Right ventricle myocardium inferior (tissue), 1 donor: ENCODE measurements at places on chromosomes 13 and 19. TPM values are rescaled to one million over a fixed set of nuclear protein-coding genes. Genes with fewer than 3 reads are reported as not detected.

ACP7 gene
- total RNA-seq: not detected

MICOS13 gene
- 172 TPM for total RNA-seq

- peak; percentile 92 for DNase-seq
Observed at GRCh38 chr13:112885782-112886268, 83.2 kb upstream of the MCF2L start.

- no peak for DNase-seq
Observed at GRCh38 chr13:93559718-93560117, 333.1 kb downstream of the GPC6 start.

GRCh38 chr13:101346161-101346560 lies 70.1 kb downstream of the NALCN start:
- DNase-seq: no peak

- DNase-seq: no peak
Observed at GRCh38 chr13:20553311-20553710, 13.6 kb upstream of the IFT88 start.

DNA sequence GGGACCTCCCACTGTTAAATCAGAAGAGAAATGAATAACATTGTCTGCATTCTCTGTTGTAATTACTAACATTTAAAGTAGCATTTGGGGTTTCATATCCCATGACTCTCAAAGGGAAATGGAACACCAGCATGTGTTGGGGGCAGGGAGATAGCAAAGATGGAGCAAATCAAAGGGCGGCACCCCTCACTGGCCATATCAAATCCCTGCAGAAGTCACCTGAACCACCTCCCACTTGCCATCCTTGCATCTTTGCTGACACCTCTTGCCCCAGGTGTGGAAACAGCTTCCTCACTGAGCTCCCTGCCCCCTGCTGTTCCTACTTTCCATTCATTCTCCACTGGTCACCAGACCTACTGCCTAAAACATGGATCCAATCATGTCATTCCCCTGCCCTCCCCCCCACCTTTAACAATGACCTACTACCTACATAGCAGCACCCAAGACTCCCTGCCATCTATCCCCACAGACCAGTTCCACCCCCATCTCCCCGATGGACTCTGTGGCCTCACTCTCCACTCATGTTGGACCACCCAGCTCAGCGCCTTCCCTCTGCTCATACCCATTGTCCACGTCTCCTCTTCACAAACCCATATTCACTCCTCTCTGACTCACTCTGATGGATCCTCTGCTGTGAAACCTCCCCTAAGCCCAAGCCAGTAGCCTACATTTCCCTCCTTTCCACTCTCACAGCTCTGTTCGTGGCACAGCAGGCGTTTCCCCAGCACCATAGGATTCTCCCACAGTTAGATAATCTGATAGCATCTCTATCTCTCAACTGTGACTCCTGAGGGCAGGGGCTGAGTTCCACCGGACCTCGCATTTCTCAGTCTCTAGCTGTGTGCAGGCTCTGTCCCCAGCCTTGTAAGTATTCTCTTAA lies 55.9 kb downstream of the DLEU7 start:
- peak; percentile 45 for DNase-seq

- DNase-seq: no peak
Observed at GRCh38 chr13:24716446-24716845, 36.2 kb downstream of the ATP12A start.

CASP14 gene
- not detected for total RNA-seq

- no peak for DNase-seq
Observed at GRCh38 chr13:48816700-48817099, 159.0 kb upstream of the FNDC3A start.

DNA sequence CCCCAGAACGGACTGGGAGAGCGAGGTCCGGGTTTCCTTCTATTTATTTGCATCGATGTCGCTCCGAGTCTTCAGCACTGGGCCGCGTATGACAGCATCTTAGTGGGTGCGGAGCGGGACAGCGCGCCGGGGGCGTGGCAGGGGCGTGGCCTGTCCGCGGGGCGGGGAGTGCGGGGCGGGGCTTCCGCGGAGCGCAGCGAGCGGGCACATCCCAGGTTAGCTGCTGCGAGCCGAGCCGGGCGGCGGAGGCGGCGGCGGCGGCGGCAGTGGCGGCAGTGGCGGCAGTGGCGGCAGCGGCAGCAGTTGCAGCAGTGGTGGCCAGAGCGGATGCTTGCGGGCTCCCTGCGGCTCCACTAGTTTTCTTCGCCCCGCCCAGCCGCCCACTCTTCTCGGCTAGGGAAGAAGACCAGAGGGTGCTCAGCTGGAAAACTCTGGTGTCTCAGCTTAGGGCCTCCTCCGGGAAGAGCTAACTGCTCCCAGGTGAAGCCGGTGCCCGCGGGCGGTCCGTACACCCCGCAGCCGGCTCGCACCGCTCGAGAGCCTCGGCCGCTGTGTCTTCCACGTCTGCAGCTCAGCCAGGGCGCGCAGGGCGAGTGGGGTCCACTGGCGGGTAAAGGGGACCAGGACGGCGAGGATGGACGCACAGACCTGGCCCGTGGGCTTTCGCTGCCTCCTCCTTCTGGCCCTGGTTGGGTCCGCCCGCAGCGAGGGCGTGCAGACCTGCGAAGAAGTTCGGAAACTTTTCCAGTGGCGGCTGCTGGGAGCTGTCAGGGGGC lies at the start of gene GPC5:
Gene GPC5 (plus strand): TSS at position 209 of the 776 bp plus-strand sequence.
- DNase-seq: peak; percentile 86

GRCh38 chr13:37326334-37326733 lies 220.9 kb upstream of the CSNK1A1L start:
- DNase-seq: no peak

DNA sequence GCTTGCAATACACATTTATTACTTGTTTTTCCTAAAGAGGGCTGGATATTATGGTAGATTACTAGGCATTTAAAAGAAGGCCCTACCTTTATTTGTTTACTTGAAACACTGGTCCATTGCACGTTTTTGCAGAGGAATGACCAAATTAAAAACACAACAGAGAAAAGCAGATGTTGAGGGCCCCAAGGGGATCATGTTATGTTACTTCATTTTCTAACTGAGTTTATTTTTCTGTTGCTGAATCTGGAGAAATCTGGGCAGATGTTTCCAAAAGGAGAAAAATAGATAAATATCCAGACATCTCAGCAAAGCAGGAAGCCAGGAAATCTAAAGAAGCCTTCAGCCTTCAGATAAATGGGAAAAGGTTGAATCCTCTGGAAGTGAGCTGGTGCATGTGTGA lies 353.0 kb downstream of the NDFIP2 start:
- DNase-seq: no peak

LGALS7B gene
- not detected for total RNA-seq

DNA sequence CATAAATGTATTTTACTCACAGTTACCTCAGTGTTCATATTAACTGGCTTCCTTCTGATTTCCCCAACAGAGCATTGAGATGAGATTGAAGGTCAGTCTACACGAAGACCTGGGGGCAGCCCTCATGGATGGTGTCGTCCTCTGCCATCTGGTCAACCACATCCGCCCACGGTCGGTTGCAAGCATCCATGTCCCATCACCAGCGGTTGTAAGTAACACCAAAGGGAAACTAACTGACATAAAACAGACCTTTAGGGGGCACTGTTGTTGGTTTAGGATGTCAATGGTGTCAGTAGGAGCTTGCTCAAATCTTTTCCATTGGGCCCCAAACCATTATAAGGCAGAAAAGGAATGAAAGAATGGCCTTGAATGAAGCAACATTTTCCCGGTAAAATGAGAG lies 68.2 kb downstream of the ESD start:
- DNase-seq: no peak

GRCh38 chr13:111792956-111793355 lies 274.0 kb upstream of the SOX1 start:
- DNase-seq: peak; percentile 35

DNA sequence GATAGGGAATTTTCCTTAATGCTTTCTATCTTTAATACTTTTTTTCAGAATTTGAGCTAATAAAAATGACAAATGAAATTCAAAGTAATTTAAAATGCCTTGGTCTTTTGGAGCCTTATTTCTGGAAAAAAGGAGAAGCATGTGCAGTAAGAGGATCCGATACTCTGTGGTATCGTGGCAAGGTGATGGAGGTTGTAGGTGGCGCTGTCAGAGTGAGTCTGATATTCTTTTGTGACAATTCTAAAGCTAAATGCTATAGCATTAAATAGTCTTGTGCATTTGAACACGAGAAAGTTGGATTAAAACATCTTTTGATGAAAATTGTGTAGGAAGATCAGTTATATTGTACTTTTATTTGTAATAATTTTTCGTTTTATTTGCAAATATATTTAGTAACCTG lies 95.0 kb downstream of the RNF17 start:
- DNase-seq: no peak

UCHL3 gene
- 21.2 TPM for total RNA-seq

ZNF132 gene
- total RNA-seq: 5.1 TPM

GRCh38 chr13:33806470-33807248 lies 11.3 kb upstream of the RFC3 start:
- DNase-seq: no peak

DNA sequence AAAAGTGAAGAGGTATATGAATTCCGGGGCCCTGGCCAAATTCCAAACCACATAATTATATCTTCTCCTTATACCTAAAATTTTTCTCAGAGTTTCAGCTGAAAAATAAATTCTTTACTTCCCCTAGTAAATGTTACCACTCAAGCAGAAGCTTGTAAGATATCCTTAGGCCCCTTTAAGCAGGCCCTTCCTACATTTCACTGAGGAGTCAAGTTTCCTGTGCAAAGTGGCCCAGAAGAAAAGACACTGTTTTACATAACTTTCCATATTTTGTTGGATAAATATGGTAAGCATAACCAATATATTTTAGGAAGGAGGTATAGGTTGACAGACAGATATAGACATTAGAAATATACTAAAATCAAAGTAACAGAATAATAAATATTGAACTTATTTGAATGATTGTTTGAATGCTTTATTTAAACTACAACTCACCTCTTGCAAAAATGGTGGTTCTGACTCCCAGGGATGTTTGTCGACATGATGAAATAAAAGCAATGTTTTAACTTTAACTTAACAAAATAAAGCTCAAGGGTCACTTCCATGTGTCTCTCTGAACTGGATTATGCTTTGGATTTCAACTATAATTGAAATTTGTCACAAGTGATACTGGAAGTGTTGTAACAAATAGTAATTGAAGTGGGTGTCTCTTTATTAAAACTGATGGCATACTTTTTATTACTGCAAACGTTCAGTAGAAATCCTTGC lies 141.2 kb downstream of the SPRY2 start:
- no peak for DNase-seq

DNA sequence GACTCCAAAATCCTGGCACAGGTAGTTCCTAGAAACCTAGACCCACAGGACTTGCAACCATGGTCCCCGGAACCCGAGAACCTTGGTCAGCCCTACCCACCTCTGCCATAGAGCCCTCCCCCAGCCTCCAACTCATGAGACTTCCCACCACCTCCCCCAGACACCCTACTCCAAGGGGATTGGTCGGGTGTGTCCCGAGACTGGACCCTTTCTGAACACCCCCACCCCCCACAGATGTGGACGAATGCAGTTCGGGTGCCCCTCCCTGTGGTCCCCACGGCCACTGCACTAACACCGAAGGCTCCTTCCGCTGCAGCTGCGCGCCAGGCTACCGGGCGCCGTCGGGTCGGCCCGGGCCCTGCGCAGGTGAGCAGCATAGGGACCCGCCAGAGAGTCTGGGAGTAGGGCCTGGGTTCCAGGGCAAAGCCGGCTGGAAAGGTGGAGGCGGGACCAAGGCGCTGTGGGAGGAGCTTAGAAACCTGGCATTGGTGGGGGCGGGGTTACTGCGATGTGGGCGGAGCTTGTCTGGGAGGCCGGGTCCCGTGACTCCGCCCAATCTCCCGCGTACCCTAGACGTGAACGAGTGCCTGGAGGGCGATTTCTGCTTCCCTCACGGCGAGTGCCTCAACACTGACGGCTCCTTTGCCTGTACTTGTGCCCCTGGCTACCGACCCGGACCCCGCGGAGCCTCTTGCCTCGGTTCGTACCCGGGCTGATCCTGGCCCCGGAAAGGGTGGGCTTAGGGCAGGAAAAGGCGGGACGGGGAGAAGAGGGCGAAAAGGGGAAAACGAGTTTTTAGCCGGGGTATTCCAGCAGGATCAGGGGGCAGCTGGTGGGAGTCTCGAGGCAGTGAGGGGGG lies 11.9 kb downstream of the LTBP4 start:
- peak; percentile 81 for DNase-seq

DNA sequence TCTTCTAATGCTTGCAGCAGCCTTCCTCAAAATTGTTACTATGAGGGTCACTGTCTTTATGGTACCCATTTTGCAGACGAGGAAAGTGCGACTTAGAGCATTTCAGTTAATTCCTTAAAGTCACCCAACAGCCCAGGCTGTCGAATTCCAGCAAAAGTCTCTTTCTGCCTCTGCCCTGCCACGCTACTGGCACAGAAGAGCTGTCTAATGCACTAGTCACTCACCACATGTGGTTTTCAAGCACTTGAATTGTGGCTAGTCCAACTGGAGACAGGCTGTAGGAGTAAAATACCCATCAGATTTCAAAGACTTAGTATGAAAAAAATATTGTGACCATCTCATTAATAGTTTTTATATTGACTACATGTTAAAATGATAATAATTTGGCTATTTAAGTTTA lies 1.7 kb downstream of the FPR1 start:
- DNase-seq: no peak

TMTC4 gene
- 9.9 TPM for total RNA-seq

DNA sequence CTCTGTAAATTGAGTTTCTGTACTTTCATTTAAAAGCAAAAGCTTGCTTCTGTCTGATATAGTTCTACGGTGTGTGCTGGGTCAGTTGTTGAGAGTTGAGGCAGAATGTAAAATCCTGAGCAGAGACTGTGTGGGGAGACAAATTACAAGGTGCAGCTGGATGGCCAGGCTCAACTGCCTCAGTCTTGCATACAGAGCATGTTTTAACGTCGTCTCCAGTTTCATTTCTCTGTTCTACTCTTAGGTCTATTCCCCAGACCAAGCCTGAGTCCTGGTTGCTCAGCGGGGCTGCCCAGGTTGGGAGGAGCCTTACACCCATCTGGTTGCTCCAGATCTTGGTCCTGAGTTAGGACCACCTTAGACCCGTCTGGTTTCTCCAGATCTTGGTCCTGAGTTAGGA lies 54.4 kb upstream of the MEDAG start:
- DNase-seq: no peak

DNA sequence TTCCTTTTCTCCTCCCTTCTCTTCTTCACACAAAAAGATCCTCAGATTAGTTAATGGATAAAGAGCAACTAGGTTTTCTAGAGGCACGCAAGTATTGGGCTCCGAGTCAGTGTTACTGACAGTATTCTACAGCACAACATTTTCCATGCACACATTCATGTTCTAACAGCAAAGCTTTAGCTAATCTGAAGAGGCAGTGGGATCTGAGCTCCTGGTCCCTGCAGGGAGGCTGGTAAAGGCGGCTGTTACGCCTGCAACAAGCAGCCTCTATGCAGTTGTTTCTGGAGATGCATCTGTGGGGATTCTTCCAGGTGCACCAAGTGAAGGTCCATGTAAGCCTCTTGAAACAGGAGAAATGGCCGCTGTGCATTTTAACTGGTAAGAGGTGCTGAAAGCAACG lies 143.8 kb downstream of the EFNB2 start:
- DNase-seq: no peak

FCER2 gene
- 0.30 TPM for total RNA-seq

DNA sequence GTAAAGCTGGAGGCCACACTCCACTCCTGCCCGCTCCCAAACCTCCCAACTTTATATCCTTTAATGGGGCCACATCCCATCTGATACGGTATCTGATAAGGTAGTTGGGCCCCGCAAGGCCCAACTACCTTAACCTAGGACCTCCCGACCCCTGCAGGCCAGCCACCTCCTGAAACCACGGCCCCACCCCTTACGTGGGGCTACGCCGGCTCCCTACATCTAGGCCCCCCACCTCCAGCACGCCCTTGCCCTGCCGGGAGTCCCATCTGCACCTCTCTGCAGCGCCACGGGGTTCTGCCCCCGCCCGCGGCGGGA lies 2.2 kb downstream of the IGFLR1 start:
- DNase-seq: no peak
